Neural progenitor cell (in vitro differentiated cells): ENCODE measurements at places on chromosomes 12 and 14.

DNA sequence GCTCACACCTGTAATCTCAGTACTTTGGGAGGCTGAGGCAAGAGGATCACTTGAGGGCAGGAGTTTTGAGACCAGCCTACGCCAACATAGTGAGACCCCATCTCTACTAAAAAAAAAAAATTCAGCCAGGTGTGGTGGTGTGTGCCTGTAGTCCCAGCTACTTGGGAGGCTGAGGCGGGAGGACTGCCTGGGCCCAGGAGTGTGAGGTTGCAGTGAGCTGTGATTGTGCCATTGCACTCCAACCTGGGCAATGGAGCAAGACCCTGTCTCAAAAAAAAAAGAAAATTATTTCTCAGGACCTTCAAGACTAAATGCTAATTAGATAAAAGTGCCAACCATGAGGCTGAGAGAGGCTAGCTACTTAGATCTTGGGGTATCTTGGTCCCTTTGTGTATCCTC, 23.5 kb downstream of the OTUB2 start:
- no peak for DNase-seq

GRCh38 chr12:69397978-69398377, 38.4 kb downstream of the YEATS4 start:
- DNase-seq, result no peak

- DNase-seq, result no peak
Measured at GRCh38 chr14:92880351-92880750, 42.6 kb upstream of the CHGA start.

- DNase-seq, result peak; percentile 66
Measured at GRCh38 chr14:82796086-82796485, 1262.4 kb upstream of the SEL1L start.

DNA sequence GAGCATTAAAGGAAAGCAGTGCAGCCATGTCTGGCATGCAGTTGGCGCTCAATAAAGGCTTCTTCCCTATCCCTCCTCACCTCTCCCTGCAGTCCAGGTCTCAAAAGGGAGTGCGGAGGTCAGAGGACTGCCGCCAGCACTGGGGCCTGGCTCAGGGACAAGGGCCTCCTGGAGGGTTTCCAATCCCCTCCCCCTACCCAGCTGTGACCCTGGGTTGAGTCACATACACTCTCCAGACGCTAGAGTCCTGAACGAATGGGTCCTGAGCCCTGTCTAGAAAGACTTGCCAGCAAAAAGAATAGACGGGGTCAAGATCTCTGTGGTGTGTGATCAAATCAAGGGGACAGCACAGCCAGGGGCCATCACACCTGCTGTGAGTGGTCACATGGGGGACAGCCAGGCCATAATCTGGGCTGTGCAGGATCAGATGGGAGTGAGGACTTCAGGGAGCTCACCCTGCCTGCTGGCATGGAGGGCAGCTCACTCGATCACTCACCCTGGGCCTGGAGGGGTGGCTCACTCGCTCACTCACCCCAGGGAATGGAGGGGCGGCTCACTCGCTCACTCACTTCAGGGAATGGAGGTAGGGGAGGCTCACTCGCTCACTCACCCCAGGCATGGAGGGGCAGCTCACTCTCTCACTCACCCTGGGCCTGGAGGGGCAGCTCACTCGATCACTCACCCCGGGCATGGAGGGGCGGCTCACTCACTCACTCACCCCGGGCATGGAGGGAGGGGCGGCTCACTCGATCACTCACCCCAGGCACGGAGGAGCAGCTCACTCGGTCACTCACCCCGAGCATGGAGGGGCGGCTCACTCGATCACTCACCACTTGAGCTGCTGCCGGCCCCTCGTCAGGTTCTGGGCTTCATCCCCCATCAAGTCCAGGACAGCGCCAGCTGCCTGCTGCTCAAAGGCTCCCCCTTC, 12.8 kb downstream of the CFAP73 start:
- peak; percentile 70 for DNase-seq

DNA sequence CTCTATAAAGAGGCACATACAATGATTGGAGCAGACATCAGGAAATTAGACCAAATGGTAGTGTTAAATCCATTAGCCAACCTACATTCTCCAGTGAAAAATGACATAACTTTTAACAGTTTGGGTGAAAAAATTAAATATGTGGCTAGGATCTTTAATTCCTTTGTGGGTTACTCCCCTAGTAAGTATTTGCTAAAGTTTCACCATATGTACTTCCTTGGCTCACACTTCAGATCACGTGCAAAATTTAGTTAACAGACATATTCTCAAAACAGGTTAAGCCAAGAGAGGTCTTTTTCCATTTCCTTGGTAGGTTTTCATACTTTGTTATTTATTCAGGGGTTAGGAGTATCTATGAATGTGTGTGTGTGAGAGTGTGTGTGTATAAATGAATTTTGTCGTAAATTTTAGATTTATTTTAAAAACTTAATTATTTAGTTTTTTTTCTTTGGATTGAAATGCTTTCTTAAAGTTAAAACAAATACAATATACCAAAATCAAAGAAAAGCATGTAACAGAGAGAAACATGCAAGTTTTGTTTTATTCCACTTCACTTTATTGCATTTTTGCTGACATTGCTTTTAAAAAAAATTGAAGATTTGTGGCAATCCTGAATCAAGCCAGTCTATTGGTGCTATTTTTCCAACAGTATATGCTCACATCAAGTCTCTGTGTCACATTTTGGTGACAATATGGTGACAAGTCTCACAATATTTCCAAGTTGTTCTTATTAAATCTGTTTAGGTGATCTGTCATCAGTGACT, 258.7 kb downstream of the FLRT2 start:
- no peak for DNase-seq

DNA sequence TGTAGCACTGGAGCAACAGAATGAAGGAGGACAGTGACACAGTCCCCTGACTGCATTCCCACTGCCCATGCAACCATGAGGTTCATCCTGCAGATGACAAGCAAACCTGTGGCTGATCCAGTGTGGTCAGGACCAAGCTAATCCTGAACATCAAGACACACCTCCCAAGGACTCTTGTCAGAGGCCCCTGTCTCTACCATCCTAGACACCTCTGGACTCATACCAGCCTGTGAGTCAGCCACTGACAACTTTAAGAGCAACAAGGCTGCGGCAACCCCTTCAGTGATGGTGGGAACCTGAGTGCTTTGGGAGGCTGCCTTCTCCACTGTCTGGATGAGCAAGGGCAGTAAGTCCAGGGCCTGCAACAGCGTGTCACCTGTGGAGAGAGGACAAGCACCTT, 24.6 kb downstream of the GCN1 start:
- DNase-seq, result no peak

DNA sequence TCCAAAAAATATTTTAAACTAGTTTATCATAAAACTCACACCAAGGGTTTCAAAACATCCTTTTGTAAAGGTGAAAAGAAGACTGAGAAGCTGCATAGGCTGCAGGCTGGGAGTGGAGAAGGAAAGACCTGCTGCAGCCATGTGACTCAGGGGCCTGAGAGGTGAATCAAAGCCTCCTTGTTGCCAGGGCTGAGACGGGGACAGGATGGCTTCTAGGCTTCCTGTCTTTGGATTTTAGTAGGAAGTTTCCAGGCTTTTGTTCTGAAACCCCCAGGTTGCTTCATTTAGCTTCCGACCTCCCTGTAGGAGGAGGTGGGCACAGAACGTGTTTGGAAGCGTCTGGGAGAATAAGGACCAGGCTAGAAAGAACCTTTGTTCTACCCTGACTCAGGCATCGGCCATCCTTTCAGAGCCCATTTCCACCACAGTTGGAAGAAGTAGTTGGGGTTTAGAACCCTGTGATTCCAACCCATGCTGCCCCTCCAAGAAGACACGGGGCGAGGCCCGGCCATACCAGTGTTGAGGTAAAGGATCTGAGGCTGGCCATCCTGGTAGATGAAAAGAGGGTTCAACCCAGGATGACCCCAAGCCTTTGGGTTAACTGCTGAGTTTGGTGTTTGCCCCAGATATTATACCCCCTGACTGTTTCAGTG, 122.4 kb downstream of the SLC25A47 start:
- DNase-seq, result no peak

- peak; percentile 48 for DNase-seq
Measured at GRCh38 chr12:106098691-106099200, 40.0 kb downstream of the NUAK1 start.

DNA sequence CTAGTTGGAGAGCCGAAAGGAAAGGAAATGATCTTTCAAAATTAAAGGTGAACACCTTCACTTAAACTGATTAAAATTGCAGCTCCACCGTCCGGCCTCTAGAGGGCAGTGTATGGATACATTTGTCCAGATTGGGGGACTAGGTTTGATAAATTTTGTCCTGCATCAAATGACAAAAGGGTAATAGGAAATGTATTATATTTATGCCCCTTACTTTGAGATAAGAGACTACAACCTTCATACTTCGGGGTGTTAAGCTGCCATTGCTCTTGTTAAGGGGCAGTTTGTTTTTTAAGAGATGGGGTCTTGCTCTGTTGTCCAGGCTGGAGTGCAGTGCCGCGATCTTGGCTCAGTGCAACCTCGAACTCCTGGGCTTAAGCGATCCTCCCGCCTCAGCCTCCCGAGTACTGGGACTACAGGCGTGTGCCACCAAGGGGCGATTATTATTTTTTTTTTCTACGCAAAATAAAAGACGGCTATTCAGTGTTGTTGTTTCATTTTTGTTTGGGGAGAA, 818 bp upstream of the SUOX start:
- DNase-seq, result peak; percentile 65

- DNase-seq, result peak; percentile 97
Measured at GRCh38 chr12:109677279-109677691, 36.3 kb upstream of the FAM222A start.

GRCh38 chr12:131918311-131919050, 10.6 kb upstream of the PUS1 start:
- DNase-seq, result no peak

GRCh38 chr12:56126732-56127239, 1.3 kb upstream of the ESYT1 start:
- DNase-seq, result no peak

DNA sequence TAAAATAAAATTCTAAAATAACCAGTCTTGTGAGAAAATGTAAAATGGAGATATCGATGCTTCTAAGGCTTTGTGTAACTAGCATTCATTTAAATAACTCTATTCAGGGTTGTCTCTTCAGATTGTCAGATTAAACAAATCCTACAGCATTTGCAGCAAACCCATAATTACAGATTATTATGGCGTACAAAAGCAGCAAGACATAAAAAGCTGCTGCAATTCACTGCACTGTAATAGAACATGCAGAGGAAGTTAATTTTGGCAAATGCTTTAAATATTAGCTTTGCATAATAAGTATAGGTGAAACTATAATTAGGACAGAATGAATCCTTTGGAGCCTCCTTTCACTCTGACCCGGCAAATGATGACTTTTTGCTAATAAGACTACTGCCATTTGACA, 98.3 kb downstream of the INSM2 start:
- DNase-seq, result no peak

GRCh38 chr12:64631197-64631596, 20.9 kb downstream of the RASSF3 start:
- DNase-seq, result no peak

GRCh38 chr12:56118688-56119357, 757 bp downstream of the ZC3H10 start:
- no peak for DNase-seq

DNA sequence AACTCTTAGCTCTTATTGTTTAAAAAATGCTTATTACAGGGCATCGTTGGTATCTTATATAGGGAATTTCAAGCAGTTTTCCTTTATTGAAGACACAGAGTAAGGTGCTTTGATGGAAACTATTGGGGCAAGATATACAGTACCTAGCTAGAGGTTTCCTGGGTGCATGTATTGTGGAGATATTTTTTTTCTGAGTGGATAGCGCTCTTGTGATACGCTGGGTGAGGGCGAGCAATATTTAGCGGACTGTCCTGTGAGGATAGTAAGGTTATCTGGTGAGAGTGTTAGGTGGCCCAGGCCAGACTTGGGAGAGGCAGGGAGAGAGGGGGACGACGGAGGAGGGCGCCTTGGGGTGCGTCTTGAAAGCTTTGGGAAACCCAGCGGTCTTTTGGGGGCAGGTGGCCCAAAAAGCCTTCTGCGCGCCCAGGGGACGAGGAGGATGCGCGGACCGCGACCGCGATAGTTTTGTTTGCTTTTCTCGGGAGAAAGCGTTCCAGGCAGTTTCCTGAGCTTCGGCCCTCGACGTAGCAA, 596 bp upstream of the BICD1 start:
- DNase-seq, result no peak

DNA sequence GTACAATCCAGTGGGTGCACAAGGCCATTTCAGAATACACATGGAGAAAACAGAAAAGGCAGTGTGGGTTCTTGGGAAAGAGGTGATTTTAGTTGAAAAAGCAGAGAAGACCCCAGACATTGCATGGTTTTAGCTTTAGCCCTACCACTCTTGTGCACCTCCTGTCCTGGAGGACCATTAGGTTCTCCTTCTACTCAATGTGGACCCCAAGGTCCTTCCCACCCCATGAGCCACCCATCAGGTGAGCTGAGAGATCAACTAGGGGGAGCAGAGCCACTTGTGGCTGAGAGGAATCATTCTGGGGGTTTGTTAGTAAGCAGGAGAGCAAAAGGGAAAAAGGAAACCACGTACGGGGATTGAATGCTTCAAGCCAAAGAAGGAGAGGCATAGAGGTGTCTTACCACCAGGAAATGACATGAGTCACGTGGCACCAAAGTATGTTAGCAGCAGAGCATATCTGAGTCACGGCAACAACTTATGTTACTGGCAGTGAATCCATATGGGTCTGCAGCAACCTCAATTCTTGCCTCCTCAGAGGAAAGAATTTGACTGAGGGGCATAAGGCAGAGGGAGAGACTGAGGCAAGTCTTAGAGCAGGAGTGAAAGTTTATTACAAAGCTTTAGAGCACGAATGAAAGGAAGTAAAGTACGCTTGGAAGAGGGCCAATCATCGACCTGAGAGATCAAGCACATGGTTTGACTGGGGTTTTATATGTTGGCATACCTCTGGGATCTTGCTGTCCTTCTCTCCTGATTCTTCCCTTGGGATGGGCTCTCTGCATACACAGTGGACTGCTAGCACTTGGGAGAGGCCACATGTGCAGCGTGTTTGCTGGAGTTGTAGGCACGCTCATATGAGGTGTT, 73.9 kb downstream of the HSD17B6 start:
- no peak for DNase-seq

GRCh38 chr14:73778736-73779135, 64.6 kb upstream of the PNMA1 start:
- DNase-seq, result no peak

DNA sequence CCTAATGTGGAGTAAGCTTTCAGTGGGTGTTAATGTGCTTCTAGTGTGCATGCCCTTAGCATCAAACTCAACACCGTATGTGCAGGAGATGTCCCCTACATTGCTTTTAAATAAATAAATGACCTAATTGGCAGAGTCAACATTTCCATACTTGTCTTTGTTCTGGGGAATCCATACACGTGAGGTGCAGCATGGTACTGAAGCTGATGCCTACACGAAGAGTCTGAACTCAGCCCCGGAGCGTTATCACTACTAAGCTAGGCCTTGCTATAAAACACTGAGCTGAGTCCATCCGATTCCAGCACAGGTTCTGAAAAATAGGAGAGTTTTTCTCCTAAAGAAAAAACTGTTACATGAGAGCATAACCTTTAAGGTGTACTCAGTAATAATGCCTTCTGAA, 125.0 kb upstream of the DYRK2 start:
- DNase-seq, result no peak

DNA sequence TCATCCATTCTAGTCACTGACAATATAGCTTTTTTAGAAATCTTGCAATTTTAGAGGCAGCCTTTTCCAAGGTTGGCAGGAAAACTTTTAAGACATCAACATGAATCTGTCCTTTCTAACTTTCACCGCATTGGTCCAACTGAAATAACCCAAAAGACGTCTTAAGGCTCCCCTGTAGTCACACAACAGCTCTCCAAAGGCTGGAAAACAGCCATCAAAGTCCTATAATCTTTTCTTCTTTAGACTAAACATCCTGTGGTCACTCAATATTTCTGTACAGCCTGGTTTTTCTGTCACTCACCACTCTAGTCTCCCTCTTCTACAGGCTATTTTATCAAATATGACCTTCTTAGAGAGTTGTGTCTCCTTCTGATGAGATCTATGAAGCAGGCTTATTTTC, 4.5 kb upstream of the PTPRB start:
- DNase-seq, result no peak
